HepG2 (cell line): ENCODE measurements at places on chromosomes 3 and 15. TPM values are rescaled to one million over a fixed set of nuclear protein-coding genes. Genes with fewer than 3 reads are reported as not detected.

DNA sequence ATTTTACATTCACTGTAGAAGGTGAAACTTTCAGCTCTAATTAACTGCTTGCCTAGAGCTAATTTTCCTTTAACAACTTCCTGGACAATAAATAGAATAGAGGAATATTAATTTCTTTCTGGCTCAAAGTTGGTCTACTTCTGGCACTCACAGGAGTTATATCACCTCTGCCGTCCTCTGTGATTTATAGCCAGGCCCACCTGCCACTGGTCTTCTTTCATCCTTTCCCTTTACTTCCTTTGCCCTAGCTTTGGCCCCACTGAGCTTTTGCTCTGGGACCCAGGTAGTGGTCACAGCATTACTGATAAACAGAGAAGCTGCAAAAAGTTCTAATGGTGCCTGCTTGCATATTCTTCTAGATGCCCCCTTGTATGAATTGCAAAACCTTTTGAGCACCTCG lies 49.3 kb upstream of the ABHD10 start:
- H3K4me3 ChIP-seq = no peak overlapping the region
- no peaks in the 10 kb centered on the region for H3K27me3 ChIP-seq
- no peak overlapping the region for H3K27ac ChIP-seq
- peaks cover 2% of the 10 kb centered on the region for H3K36me3 ChIP-seq

DNA sequence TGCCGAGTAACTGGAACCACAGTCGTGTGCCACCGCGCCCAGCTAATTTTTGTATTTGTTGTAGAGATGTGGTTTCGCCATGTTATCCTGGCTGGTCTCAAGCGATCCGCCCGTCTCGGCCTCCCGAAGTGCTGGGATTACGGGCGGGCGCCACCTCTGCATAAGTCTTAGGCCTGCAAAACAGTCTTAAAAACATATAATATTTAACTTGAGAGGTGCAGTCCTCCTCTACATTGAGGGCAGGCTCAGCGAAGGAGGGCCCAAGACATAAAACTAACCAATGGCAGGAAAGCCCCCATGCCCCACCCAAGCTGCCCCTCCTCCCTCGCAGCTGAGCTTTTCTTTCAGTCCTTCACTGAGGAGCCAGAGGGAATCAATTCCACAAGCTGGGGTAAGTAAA lies at the start of gene SLC28A2:
TSS of gene SLC28A2 (plus strand) at position 347 of the 400 bp plus-strand sequence. CDS start 982 bp downstream, outside the sequence.
- DNase-seq = no peak
- H3K36me3 ChIP-seq = no peaks in the 10 kb centered on the region
- no peak within 1 kb of the TSS for H3K27ac ChIP-seq
- peaks cover 20% of the 10 kb centered on the region for H3K4me1 ChIP-seq

GRCh38 chr15:34591306-34591705 lies 7.9 kb upstream of the GOLGA8B start:
- no peak overlapping the region for H3K4me3 ChIP-seq
- H3K4me1 ChIP-seq = peaks cover 6% of the 10 kb centered on the region; the same call in 1 of the 2 replicates
- no peaks in the 10 kb centered on the region for H3K36me3 ChIP-seq

DNA sequence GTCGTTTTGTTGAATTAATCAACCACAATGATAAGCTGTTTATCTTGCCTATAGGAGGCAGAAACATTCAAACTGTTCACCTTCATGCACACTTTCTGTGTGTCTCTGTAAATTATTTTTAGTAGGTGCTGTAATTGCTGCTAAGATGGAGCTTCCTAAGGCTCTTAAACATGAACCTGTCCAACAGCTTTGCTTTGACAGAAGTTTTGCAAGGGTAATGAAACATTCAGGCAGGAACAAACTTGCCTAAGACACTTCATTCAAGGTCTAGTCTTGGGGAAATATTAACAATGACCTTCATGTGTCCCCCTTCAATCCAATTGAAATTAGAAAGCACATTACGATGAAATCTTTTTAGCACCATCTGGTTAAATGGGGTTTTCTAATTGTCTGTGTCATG lies 156.1 kb downstream of the DIPK2A start:
- H3K27me3 ChIP-seq = no peaks in the 10 kb centered on the region
- no peak overlapping the region for H3K4me3 ChIP-seq
- H3K36me3 ChIP-seq = no peaks in the 10 kb centered on the region
- no peaks in the 10 kb centered on the region for H3K4me1 ChIP-seq

Gene NR1I2
- total RNA-seq = 10.9 and 13.4 TPM in 2 replicates

DNA sequence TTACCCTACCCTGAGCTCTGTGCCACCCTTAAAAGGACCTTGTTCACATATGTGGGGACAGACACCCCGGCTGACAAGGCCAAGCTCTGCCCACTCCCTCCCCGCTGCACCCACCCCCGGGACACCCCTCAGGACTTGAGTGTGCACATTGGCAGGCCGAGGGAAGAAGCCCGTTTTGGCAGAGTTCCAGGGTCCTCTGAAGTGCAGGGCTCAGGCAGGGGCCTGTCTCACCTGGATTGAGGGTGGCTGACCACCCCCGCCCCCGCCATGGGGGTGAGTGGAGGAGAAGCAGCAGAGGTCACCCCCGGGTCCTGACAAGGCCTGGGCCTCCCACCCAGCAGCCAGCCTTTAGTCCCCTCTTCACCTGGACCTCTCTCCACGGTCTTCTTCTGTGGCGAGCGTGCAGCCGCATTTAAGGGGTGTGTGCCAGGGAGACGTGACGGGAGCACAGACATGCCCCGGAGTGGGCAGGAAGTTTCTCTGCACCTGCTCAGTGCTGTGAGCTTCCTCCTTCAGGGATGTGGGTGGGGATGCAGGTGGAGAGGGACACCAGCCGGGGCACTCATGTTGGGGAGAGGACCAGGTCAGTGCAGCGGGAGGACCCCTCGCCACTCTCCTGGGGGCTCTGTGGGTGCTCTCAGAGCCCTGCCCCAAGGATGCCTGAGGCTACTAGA lies 50.7 kb downstream of the LINGO1 start:
- H3K36me3 ChIP-seq = no peaks in the 10 kb centered on the region
- no peak overlapping the region for H3K27ac ChIP-seq
- H3K27me3 ChIP-seq = peaks cover 61% of the 10 kb centered on the region
- peaks cover 9% of the 10 kb centered on the region for H3K4me1 ChIP-seq

DNA sequence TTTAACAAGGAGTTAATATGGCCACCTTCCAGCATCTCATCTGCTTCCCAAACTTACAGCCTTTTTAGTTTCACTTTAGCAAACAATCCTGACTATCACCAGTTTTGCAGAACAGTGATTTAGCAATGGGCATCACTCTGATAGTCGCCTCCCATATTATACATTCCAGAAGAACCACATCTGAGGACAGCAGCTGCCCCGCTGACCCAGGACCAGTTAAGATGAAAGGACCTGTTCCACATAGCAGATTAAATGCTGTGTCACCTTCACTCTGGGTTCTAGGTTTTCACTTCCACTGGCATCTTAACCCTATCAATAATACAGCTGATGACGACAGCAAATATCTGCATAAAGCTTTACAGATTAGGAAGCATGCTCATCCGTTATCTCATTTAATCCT lies 99.8 kb downstream of the TRIM69 start:
- peak overlapping the region; percentile 50 for H3K27ac ChIP-seq
- no peaks in the 10 kb centered on the region for H3K36me3 ChIP-seq
- no peaks in the 10 kb centered on the region for H3K27me3 ChIP-seq
- H3K4me3 ChIP-seq = no peak overlapping the region

Gene SUSD5
- not detected in 2 replicates for total RNA-seq
